ENCODE measurements at places on chromosomes 7 and 10.

- no peak for DNase-seq
These were observed 50.6 kb downstream of the NPY start for GRCh38 chr7:24334627-24335026.

GRCh38 chr7:111873963-111874690 is 311.8 kb upstream of the IMMP2L start:
- DNase-seq = no peak

- no peak for DNase-seq
These were observed 64.4 kb downstream of the TBXAS1 start for GRCh38 chr7:139893461-139893860.

GRCh38 chr7:30678805-30679204 is 3.5 kb downstream of the CRHR2 start:
- no peak for DNase-seq

DNA sequence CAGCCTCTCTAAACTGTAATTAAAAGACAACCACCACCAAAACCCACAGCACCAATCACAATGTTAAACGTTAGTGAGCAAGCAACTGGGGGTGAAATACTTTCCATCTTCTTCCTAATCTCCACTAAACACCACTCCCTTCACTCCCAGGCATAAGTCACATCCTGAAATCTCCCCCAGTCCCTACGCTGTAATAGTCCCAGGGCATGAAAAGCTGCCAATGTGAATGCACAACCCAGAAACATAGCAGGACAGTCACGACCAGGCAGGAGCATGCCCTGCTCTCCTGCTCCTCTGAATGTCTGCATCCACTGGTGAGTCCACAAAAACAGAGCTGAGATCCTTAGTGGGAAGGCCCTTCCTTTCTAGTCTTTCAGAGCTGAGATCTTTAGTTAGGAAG is 288.9 kb downstream of the PARD3 start:
- no peak for DNase-seq

- DNase-seq = no peak
These were observed 41.3 kb downstream of the GRK5 start for GRCh38 chr10:119248681-119249080.

- peak; percentile 51 for DNase-seq
These were observed 62.8 kb upstream of the CUX1 start for GRCh38 chr7:101754424-101755159.

- DNase-seq = no peak
These were observed 12.2 kb downstream of the DGKI start for GRCh38 chr7:137834552-137834951.

GRCh38 chr7:49037346-49038210 is 113.2 kb downstream of the CDC14C start:
- DNase-seq = no peak

- no peak for DNase-seq
These were observed 4.9 kb upstream of the COL17A1 start for GRCh38 chr10:104090611-104091010.

DNA sequence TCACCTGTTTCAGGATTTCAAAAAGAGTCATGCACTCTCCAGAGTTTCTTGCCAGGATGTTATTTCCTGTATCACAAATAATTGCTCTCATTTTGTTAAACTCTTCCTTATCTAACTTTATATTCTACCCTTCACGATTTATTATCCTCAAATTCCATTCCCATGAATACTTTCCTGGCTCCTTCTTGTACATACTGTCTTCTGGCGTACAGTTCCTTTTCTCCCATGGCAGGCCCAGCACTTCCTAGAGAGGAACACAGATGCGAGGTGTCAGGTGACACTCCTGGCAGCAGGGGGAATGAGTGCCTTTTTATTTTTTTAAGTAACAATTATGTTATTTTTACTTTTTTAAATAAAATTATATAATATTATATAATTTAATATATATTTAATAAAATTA is 411.9 kb downstream of the TFEC start:
- DNase-seq = peak; percentile 34

Measured in femur (tissue), 1 donor.